ENCODE measurements at places on chromosomes 13 and 19.
A peak's percentile ranks its signal among the peaks of the same experiment; 100 is the strongest.

- no peak for DNase-seq
Observed at GRCh38 chr19:43674183-43674582, 4.2 kb upstream of the PLAUR start.

- peak; percentile 68 for DNase-seq
Observed at GRCh38 chr19:41951686-41952172, 7.4 kb downstream of the RABAC1 start.

DNA sequence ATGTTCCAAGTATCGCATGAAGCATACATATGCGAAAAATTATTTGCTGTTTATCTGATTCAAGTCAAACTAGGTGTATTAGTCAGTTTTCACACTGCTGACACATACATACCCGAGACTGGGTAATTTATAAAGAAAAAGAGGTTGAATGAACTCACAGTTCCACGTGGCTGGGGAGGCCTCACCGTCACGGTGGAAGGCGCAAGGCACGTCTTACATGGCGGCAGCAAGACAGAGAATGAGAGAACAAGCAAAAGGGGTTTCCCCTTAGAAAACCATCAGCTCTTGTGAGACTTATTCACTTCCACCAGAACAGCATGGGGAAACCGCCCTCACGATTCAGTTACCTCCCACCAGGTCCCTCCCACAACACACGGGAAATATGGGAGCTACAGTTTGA, 13.0 kb upstream of the PROZ start:
- DNase-seq, result no peak

- DNase-seq, result no peak
Observed at GRCh38 chr19:44260343-44260681, 626 bp downstream of the ZNF233 start.

DNA sequence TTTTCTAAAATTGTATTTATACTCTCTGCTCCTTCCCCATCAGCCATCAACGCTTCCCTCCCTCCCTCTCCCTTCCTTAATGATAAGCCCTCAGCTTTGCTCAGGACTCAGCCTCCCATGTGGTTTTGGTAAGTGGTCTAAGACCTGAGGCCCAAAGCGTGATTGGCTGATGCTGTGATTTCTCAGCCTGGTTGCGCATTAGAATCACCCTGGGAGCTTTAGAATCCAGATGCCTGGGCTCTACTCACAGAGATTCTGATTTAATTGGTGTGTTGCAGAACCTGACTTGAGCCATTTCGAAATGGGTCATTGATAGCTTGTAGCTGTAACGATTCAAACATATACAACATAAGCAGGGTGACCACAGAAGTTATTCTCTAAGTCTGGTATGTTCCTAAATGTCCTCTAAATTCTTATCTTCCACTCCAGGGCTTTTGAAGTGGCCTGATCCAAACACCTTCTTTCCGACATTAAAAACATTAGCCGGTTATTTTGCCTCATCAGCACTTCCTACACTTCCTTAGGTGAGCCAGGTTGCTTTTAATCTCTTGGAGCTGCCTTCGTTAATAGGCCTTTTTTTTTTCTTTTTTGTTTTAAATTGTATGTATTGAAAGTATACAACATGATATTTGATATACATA, 60.6 kb downstream of the LRCH1 start:
- DNase-seq, result no peak

DNA sequence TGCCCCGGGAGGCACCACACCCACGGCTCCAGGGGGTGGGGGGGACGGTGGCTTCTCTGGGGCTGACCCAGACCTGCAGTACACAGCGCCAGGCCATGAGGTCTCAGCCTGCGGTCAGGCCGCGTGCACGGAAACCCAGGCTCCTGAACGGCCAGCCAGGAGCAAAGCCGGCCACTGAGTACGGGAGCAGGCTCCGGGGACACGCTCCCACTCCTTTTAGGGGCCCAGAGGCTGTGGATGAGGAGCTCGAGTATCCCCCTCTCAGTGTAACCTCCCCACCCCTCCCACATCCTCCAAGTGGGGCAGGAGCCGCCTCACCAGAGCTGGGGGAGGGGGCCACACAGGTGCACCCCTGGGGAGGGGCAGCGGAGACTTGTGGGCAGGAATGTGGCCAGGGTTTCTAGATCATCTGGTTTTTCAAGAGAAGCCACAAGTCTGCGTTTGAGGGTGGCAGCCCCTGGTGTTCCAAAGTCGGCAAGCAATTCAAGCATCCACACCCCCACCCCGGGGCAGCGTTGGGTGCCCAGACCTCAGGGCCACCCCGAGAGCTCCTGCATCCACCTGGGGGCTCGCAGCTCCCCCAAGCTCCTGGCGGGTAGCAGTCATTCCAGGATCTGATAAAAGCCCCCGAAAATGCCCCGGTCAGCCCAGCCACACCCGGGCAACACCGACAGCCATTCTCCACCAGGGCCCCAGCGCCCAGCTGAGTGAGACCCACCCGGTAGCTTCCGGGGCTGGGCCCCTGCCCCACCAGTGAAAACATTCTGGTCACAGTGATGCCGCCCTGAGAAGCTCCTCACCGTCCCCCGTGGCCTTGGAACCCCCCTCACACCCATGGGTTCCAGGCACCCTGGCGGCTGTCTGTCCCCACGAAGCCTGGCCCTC, 6.1 kb downstream of the SBNO2 start:
- no peak for DNase-seq

DNA sequence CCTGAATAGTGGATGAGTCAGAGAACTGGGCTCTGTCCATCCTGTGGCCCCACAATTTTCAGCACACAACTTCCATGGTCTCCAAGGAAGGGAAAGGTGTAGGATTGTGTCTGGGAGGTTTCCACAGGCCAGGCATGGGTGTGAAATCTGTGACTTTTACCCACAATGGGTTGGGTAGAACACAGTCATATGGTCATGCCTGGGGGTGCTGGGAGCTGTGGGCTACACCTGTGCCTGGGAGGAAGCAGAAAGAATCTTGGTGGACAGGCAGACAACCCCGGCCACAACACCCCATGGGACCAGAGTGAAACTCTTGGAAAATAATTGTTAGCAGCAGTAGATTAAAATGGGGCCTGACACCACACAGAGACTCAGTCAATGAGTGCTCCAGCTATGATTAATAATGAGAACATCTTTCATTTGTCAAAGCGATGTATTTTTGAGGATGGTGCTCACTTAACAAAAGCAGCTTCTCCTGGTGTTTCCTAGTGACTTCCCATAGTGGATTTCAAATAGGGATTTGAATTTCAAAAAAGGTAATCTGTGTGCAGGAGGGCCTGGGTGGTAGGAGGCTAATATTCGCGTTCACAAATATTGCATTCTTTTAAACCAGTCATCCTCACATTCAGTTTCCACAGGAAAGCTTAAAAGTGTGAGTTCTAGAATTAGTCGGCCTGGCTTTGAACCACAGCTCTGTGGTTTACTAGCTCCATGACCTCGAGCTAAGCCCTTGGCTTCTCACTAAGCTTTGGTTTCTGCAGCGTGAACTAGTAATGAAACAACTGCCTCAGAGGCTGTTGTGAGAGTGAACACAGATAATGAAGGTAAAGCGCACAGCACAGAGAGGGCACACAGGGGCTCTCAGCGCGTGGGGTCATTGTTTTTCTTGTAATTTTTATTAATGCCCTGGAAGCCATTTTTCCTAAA, 89.3 kb upstream of the UQCRFS1 start:
- DNase-seq, result no peak

- DNase-seq, result no peak
Observed at GRCh38 chr13:102878481-102878880, 32.6 kb downstream of the ERCC5 start.

DNA sequence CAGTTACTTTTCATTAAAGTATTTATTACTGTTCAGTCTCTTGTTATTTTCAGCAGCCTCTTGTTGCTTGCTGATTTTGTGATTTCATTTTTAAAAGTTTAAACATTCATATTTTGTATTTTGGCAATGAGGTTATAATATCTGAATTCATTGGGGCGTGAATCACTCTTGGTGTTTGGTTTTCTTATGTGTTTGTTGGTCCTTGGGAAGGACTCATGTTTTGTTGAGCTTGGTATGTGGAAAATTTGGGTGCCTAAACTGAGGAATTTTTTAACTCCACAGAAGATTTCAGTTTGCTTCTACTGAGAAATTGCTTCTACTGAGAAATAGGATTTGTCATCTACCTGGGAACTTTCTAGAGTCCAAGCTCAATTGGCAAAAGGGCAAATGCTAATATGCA, 38.2 kb downstream of the PDS5B start:
- no peak for DNase-seq

DNA sequence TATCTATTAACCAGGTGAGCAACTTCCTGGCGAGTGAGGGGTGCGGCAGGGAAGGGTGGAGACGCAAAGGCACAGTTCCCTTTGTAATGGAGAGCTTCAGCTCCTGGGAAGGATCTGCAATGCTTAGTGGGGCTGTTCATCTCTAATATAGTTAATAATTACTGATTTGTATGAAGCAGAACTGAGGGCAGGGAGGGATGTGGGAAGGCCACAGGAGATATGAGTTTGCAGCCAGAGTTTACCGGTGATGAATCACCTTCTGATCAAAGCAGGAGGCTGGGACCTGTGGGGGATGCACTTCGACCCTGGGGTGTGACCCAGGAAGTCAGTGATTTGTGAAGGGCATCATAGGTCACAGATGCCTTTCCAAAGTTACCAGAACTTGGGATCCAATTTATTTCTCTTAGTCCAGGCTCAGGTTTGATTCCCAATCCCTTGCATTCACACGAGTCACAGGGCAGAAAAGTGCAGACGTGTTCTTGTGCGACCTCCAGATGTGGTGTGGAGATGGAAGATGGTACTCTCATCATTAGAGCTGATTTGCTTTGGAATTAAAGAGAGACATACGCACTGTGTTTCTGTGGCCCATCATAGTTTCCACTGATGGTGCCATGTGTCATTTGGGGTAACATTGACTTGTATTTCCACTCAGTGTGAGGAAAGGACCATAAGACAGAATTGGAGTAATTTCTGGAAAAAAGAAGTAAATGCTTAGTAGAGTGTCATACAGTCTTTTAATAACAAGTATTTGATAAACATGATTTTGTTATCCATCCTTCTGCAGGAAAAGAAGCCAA, 55.0 kb downstream of the LRCH1 start:
- no peak for DNase-seq

DNA sequence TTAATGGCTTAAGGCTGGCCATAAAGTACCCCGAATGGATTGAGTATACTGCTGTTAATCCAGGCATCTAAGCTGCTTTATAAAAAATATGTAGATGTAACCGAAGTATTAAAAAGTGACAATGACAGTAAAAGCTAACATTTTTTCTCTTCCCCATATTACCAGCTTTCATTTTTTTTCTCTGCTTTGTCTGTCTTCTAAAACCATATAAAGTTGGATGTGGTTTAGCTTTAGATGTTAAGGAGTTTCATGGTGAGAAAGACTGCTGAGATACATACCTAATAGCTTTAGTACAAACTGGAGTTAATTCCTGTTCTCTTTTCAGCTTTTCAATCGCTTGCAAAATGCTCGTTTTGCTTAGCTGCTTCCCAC, 838 bp downstream of the AKAP11 start:
- peak; percentile 14 for DNase-seq

DNA sequence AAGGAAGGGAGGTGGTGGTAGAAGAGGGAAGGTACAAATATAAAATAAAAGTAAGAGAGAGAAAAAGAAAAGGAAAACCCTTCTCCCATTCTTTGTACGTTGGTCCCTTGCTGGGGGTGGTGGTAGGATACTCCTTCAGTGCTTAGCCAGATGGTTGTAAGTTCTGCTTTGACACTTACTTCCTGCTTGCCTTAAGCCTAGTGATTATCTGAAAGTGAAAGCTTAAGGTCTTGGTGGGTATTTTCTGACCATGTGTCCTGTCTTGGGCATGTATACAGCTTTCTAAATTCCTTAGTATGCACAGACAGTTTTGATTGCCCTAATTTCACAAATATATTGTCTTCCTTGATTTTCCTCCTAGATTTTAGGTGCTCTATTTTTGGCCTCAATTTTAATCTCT, 314.8 kb downstream of the PCDH17 start:
- DNase-seq, result no peak

DNA sequence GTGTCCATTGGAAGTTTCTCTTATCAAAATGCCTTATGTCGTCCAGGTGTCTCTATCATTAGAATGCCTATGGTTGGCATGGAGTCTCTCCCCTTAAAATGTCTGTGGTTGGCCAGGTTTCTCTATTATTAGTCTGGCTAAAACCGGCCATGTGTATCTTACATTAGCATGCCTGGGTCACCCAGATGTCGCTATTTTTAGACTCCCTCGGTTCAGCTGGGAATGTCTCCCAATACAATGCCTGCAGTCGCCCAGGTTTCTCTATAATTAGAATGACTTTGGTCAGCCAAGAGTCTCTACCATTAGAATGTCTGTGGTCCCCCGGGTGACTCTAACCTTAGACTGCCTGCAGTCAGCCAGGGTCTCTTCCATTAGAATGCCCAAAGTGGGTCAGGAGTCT, 1536.1 kb downstream of the UQCRFS1 start:
- no peak for DNase-seq

DNA sequence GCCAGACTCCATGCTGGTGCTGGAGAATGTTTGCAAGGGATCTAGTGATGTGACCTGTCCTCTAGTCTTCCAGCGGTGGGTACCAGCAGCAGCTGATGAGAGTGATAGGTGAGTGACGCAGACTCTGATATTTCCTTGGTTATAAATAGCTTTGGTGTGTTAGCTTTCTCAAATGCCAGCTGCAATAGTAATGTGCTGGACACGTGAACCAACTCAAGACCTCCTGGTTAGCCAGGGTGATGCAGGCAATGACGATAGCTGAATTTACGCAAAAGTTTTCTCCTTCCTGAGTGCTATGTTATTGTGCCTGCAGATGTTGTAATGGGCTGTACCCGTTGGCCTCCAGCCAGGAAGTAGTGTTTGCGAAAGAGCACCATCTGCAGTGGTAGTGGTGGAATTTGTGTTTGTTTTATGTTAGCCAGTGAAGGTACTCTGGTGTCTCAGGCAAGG, 129.5 kb downstream of the CYSLTR2 start:
- peak; percentile 89 for DNase-seq

DNA sequence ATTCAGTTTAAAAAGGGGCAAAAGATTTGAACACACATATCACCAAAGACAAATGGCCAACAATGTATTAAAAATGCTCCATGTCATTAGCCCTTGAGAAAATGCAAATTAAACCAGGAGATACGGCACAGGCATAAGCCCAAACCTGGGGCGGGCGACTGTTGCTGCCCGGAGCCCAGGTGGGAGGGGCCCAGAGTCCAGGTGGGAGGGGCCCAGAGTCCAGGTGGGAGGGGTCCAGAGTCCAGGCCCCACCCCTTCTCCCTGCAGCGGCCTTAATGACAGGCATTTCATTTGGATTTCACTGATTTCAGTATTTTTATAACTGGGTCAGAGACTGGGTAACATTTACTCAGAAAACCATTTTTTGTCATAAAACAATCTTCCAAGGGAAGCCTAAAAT, 78.2 kb downstream of the RASA3 start:
- DNase-seq, result no peak

DNA sequence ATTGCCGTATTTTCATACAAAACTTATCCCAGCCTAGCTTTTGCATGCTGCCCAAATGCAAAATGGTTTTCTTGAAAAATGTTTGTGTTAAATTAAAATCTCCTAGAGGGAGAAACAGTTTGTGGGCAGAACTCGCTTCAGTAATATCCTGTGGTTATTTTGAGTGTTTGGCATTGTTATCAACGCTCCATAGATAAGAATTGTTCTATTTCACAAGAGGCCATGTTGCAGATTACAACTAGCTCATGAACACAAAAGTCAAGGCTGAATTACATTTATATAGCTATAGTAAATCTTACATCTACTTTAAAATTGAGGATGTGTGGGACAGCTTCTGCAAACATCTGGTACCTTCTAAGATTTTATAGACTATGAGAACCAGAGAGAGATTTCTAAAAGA, 447.9 kb downstream of the DCT start:
- no peak for DNase-seq

GRCh38 chr19:28627669-28628068, 585.3 kb downstream of the UQCRFS1 start:
- no peak for DNase-seq
